Stimulated activated CD8-positive, alpha-beta memory T cell treated with anti-CD3 and anti-CD28 coated beads, Interleukin-4, amount 100 ng/mL, for 4 hours (primary cell): ENCODE measurements at places on chromosomes 4 and X.

- DNase-seq = no peak
Observed at GRCh38 chr4:121995790-121996537, 44.1 kb upstream of the TRPC3 start.

DNA sequence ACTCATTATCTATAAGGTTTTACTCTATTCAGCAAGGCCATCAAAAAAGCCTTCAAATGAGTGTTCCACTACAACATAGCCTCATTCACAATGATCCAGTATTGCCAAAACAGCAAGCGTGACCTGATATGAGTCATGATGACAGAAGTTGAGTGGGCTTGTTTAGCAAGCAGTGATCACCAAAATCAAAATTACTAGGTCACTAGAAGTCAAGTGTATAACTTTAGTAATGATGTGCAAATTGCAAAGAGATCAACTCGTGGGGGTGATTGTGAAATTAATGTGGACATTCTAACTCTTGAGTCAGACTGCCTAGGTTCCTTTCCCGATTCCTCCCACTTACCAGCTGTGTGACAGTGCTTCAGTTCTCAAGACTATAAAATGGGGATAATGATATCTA is 124.5 kb downstream of the CHM start:
- no peak for DNase-seq

- no peak for DNase-seq
Observed at GRCh38 chr4:6767748-6768538, 14.6 kb upstream of the KIAA0232 start.

GRCh38 chr4:4871573-4872313 is 12.3 kb downstream of the MSX1 start:
- DNase-seq = no peak

- no peak for DNase-seq
Observed at GRCh38 chr4:153004081-153004850, 68.1 kb downstream of the FHDC1 start.

DNA sequence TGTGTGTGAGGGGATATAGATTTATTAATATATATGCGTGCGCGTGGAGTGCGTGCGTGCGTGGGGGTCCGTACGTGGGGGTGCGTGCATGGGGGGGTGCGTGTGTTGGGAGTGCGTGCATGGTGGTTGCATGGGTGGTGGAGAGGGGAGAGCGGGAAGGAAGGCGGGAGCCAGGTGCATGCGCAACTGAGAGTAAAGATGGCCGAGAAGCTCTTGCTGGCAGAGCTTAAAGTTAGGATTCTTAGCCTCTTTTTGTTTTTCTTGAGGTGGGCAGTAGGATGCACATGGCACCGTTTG is 45.8 kb downstream of the TEX13B start:
- no peak for DNase-seq

GRCh38 chr4:1466034-1466862 is 60.0 kb upstream of the NKX1-1 start:
- DNase-seq = no peak

GRCh38 chrX:12162420-12162819 is 24.1 kb downstream of the FRMPD4 start:
- DNase-seq = no peak

DNA sequence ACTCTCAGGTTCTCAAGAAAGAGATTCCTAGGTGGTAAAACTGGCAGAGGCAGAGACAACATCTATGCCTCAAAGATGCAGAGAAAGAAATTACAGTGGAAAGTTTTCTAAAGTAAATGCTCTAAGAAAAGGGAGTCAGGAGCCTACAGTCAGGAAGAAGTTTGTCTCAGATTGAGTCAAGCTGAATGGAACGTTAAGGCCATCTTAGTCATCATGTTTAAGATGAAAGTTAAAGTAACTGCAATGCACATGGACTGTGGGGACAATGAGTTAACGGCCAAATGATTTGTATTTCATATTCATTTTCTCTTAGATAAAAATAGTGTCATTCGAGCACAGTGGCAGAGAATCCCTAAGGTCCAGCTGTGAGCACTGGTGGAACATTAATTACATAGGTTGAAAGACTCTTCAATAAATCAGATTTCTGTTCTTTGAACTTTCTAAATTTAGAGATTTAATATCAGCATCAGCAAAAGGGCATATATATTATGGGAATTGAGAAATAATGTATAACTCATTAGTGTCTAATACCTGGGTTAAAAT is 384.6 kb downstream of the DTHD1 start:
- no peak for DNase-seq

GRCh38 chr4:2991243-2991642 is 27.9 kb downstream of the GRK4 start:
- no peak for DNase-seq

DNA sequence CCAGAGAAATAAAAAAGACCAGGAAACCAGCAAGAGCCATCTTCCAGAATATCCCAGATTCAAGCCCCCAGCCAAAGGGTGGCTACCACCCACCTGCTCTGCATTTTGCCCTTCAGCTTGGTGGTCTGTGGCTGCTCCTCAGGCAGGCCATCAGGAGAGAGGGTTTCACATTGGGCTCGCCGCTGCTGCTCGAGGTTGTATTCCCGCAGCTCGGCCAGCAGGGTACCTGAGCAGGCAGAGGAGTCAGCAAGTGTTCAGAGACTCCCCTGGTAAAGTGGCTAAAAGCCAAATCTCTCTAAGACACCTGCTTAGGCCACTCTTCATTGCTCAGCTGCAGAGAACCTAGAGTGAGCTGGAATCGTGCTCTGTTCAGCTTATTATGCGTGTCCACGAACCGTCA is 110.8 kb upstream of the HSD17B10 start:
- no peak for DNase-seq

- no peak for DNase-seq
Observed at GRCh38 chrX:16897445-16897844, 27.3 kb upstream of the RBBP7 start.
